ENCODE measurements at places on chromosomes 6 and 20.

- DNase-seq, result no peak
Measured at GRCh38 chr6:4388675-4389074, 253.3 kb upstream of the ECI2 start.

- peak; percentile 29 for DNase-seq
Measured at GRCh38 chr6:29552512-29553051, 7.0 kb downstream of the UBD start.

DNA sequence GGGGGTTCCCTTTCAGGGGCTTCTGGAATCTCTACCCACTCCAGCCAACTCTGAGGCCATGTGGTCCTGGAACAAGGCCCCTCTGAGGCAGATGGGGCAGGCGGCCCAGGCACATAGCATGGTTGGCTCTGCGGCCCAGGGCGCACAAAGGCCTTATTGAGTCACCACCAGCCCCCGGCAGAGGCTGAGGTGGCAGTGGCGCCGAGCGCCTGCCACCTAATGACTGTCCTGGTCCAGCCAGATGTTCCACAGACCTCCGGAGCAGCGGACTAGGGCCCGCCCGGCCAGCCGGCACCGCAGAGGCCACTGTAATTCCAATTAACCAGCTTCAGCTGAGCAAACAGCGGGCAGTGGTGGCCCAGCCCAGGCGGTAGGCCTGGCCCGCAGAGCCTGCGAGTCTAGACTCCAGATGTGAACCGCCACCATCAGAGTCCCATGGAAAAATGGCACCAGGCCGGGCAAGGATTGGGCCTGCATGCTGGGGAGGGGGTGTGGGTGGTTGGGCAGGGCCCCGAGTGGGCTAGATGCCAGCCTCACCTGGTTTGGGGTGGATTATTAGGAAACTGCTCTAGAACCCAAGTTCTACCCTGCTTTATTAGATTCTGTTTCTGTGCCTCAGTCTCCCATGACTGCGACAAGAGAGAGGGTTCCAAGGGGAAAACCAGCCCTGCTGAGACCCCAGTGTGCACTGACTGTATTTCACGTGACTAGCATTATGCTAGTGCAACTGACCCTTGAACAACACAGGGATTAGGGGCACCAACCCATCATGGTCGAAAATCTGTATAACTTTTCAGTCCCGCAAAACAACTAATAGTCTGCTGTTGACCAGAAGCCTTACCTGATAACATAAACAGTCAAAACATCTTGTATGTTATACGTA lies 34.1 kb upstream of the ID1 start:
- no peak for DNase-seq

GRCh38 chr6:24766680-24767462 lies 7.9 kb upstream of the GMNN start:
- DNase-seq, result peak; percentile 64

DNA sequence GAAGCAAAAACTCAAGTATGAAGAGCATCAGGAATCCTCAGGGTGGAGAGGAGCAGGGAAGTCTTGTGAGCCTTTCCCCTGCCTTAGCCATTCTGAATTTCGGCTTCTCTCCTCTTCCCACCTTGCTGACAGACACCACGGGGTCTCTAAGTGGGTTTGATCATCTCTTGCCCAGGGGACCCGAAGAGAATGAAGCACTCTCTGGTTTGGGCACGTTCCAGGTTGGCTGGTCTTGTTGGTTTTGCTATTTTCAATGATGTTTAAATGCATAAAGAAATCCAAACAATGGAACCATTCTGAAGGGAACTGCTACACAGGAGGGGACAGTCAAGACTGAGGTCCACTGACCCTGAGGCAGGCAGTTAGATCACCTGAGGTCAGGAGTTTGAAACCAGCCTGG lies 131.7 kb downstream of the PXDC1 start:
- DNase-seq, result no peak

DNA sequence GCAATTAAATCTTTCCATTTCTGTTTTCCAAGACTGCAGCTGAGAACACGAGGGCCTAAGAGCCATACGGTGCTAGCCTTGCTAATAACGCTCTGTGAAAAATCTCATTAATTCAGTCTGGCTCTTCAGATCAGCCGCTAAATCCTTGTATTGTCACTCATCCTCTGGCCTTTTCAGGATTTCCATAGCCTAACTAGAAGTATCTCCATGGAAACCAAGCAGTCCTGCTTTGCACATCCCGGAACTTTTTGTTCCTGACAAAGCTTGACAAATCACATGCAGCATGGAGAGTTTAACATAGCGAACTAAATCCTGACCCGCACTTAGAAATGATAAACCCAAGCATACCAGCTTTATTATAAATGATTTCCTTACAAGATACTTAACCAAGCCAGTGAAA lies 383.7 kb downstream of the CD83 start:
- no peak for DNase-seq

DNA sequence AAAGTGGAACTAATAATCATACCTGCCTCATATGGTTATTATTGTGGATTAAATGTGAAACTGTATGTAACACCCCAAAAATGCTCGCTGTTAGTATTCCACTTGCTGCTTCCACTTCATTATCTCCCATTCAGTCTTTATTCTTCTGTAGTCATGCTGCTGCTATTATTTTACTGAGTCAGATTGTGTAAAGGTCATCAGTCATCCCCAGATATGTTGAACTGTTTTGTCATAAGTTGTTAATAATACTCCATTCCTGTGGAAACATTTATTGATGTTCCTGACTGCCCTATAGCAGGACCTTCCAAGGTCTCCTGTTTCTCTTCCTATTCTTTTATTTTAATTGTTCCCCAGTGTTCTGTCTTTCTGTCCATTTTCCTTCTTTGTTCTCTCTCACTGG lies 1148.3 kb downstream of the EPHA7 start:
- no peak for DNase-seq

DNA sequence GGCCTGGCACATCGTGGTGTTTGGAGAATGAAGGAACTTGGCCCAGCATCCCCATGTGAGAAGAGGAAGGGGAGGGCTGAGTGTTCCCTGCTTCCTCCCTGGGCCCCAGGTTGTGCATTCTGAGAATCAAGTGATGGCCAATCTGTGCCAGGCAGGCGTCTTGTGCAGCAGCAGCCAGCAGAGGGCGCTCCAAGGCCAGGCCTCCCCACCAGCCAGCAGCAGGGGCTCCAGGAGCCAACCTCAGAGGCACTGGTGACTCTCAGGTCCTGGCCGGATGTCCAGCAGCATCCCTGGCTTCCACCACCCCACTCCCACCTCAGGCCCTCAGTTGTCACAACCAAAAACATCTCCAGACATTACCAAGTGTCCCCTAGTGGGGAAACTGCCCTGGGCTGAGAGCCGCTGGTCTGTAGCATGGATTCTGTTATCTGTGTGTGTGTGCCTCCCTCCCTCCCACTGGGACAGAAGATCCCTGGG lies 192.0 kb downstream of the PREX1 start:
- peak; percentile 27 for DNase-seq

DNA sequence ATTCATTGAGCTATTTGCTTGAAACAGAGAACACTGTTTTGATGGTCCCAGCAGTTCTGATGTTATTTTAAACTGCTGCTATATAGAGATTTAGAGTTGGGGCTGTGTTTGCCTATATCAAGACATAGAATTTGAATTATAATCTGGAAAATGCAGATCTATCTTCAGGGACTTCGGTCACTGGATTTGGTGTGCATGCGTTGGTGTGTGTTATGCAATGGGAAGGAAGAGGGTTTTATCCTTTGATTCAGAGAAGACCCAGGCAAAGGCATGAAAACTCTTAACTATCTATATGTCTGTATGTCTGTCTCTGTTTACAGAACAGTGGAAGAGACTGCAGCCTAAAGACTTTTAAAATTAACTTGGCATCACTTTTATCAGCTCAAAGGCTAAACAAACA lies 2.0 kb downstream of the ADGRB3 start:
- no peak for DNase-seq

- DNase-seq, result no peak
Measured at GRCh38 chr20:47206962-47207641, 149.4 kb downstream of the ZMYND8 start.

DNA sequence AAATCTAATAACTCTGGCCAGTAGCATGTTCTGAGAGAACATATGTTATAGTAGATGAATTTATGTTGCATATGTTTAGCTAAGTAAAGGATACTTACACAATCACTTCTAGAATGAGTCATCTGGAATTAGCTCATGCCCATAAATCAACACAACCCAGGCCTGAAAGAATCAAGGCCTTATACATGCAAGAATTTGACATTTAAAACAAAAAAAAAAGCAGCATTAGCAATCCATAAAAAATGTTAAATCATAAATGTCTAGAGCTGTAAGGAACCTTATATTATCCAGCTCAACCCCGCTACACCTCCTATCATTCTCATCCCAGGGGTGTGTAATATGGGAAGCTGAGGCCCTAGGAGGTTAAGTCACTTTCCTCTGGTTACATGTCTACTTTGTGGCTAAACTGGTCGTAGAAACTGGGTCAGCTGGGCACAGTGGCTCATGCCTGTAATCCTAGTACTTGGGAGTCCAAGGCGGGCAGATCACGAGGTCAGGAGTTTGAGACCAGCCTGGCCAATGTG lies 105.2 kb upstream of the CARMIL1 start:
- DNase-seq, result peak; percentile 86

DNA sequence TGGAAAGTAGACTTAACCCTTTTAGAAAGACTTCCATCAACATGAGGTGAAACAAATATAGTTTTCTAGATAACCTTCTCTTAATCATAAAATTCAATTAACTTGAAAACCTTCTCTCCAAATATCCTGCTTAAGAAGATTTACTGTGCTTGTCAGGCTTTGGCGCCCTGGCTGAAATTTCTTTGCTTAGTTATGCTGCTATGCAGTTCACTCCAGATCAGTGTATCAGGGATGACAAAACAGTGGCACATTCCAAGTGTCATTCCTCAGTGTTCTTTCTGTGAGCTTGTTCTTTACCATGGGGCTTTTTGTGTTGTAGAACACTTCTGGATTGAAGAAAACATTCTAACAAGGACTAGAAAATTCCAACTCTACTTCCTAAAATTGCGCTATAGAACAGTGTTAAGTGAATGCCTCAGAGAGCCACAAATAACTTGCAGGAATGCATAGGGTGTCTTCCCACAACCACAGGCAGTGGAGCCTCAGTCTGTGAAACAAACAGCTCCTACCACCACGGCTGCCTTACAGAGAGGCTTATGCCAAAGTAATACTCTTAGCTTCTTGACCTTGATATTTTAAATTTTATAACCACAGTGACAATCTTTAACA lies 443.6 kb downstream of the CDC5L start:
- DNase-seq, result no peak

- no peak for DNase-seq
Measured at GRCh38 chr6:40485795-40486194, 101.4 kb downstream of the LRFN2 start.

Measured in bone marrow (tissue), 2 donors.